ENCODE measurements at places on chromosomes 16 and 17.

DNA sequence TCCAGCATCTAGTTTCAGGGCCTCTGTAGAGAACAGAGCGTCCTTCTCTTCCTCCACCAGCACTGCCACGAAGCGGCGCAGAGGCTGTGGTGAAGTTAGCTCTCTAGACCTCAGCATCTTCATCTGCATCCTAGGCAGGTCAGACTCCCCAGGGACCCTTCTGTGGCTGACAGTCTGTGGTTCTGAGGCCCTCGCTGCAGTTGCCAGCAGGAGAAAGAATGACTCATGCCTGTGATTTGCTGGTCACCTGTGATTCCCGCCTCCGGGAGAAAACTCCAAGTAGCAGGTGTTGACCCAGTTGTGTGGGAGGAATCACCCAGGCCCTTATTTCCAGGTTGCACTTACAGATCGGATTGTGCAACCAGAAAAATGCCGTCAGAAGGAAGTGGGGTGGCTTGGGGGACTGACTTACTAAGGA is 117.3 kb upstream of the CACNG5 start:
- no peak for DNase-seq

DNA sequence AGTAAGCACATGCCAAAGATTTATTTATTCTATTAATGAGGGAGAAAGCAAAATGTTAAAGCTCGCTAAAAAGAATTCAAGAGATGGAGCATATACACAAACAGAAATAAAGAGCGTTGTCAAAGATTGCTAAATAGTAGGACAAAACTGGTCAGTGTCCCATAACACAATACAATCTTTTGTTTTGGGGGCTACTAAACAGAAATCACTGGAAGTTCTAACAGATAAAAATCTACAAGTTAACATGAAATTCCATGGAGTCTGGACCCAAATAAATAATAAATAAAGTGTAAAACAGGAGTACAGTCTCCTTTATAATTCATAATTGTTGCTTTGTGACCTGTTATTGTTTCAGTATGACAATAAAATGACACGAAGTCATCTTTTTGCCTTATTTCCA is 115.2 kb upstream of the CNTNAP4 start:
- no peak for DNase-seq

GRCh38 chr17:74598346-74599022 is 6.4 kb upstream of the CD300LD start:
- no peak for DNase-seq

GRCh38 chr17:3004150-3004801 is 59.1 kb downstream of the OR1D5 start:
- DNase-seq: peak; percentile 52

GRCh38 chr16:78102122-78102660 is 2.7 kb downstream of the WWOX start:
- DNase-seq: no peak

DNA sequence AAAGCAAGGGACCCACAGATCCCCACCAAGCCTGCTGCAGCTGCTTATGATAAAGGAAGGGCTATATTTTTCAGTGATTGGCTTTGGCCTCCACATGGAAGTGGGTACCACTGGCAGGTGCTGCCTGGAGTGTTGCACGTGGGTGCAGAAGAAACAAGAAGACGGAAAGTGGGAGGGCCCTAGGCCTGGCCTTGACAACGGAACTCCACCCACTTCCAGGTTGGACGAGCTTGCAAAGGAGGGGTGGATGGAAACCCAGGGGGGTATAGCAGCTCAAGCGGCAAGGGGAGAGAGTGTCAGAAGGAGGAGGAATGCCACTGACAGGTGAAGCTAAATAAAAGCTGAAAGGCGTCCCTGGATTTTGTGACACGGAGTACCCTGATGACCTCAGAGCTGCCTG is 20.3 kb downstream of the TRIM25 start:
- DNase-seq: no peak

GRCh38 chr16:57628008-57628781 is at the start of gene ADGRG1:
TSS of gene ADGRG1 (plus strand) at chr16:57628630. CDS start at chr16:57650288, 21,658 bp downstream.
- DNase-seq: peak; percentile 32

DNA sequence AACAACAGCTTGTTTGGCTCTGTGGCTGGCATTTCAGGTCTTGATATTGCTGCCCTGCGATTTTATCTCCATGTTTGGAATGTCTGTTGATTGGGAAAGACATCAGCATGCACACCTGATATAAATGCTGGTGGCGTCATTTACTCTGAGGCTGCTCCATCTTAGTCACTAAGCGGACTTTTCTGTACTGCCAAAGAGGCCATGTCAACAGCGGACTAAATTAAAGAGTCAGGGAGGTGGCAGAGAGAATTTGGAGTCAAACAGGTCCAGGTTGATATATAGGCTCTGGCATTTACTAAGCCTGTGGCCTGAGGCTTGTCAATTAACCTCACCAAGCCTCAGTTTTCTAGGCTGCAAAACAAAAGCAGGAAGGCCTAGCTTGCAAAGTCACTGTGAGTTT is 6.2 kb downstream of the RBFOX1 start:
- no peak for DNase-seq

DNA sequence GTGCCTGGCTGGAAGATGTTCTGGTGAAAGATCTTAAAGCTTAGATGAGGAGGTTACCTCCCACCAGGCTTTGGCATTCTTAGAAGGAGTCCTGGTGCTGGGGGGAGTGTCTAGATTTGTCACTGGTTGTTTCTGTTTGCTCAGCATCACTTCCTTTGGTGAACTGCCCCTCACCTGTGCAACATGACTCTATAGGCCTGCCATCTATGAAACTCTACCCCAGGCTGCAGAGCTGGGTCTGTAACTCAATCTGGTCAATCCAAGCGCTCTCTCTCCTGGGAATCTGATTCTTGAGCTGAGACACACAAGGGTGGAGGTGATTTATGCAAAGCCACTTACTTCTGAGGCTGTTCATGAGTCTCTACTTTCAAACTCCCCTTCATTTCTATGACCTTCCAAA is 399.4 kb downstream of the NPIPA7 start:
- no peak for DNase-seq
